ENCODE measurements at places on chromosomes 12 and 14. TPM values are rescaled to one million over a fixed set of nuclear protein-coding genes. Genes with fewer than 3 reads are reported as not detected.

The PTGER2 gene
- total RNA-seq: 10.5 TPM

GRCh38 chr12:67202011-67202677 lies 67.0 kb upstream of the CAND1 start:
- no peak overlapping the region for H3K4me3 ChIP-seq
- no peak overlapping the region for H3K27ac ChIP-seq
- no peak for DNase-seq

GRCh38 chr12:19428246-19428645 lies 11.0 kb upstream of the AEBP2 start:
- H3K27ac ChIP-seq: no peak overlapping the region
- H3K4me1 ChIP-seq: no peaks in the 10 kb centered on the region
- H3K27me3 ChIP-seq: no peaks in the 10 kb centered on the region
- DNase-seq: no peak
- H3K36me3 ChIP-seq: no peaks in the 10 kb centered on the region

GRCh38 chr12:76260390-76260748 lies 87.8 kb downstream of the BBS10 start:
- peak overlapping the region; percentile 59 for H3K27ac ChIP-seq
- DNase-seq: no peak
- H3K27me3 ChIP-seq: no peaks in the 10 kb centered on the region
- no peaks in the 10 kb centered on the region for H3K36me3 ChIP-seq

DNA sequence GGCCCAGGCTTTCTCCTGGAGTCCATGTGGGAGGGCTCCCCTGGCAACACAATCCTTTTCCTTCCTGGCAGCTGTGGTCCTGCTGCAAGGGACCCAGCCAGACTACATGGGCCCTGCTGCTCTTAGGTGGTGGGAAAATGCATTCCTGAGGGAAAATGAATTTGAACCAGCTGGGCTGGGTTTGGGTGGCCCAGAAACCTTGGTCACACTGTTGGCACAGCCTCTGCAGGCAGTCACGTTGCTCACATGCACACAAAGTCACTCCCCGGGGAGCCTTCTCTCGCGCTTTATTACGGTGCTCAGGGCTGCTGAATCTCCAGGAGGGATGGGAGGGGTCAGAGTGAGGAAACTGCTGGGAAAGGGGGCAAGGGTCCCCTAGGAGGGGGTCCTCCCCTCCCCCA lies 17.2 kb downstream of the PLEKHG3 start:
- DNase-seq: no peak
- H3K4me1 ChIP-seq: peaks cover 62% of the 10 kb centered on the region
- H3K27me3 ChIP-seq: no peaks in the 10 kb centered on the region
- peak overlapping the region; percentile 48 for H3K27ac ChIP-seq
- no peak overlapping the region for H3K4me3 ChIP-seq

DNA sequence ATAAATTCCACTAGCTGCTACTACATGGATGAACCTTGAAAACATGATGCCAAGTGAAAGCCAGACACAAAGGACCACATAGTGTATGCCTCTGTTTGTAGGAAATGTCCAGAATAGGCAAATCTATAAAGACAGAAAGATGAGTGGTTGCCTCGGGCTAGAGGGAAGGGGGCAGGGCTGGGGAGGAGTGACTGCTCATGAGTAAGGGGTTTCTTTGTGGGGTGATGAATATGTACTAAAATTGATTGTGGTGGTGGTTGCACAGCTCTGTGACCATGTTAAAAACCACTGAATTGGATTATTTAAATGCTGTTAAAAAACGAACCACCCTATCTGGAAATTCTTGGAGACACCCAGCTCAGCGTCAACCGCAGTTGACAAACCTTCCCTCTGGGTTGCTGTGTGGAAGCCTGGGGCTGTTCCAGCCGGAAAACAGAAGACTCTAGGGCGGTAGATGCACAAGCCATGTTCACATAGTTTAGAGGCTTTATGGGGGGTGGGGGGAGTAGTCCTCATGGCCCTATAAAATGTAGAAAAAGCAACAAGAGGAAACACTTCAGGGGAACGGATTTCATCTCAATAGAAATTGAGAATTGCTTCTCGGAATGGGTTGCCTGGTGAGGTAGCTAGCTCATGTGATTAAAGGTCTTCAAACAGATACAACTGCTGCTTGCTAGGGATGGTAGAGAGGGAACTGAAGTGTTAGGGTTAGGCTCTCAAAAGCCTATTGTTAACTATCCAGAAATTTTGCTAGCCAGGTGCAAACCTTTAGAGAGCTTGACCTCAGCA lies 29.4 kb downstream of the RIN3 start:
- no peaks in the 10 kb centered on the region for H3K27me3 ChIP-seq
- no peak overlapping the region for H3K27ac ChIP-seq
- H3K4me1 ChIP-seq: peaks cover 26% of the 10 kb centered on the region
- no peak overlapping the region for H3K4me3 ChIP-seq

DNA sequence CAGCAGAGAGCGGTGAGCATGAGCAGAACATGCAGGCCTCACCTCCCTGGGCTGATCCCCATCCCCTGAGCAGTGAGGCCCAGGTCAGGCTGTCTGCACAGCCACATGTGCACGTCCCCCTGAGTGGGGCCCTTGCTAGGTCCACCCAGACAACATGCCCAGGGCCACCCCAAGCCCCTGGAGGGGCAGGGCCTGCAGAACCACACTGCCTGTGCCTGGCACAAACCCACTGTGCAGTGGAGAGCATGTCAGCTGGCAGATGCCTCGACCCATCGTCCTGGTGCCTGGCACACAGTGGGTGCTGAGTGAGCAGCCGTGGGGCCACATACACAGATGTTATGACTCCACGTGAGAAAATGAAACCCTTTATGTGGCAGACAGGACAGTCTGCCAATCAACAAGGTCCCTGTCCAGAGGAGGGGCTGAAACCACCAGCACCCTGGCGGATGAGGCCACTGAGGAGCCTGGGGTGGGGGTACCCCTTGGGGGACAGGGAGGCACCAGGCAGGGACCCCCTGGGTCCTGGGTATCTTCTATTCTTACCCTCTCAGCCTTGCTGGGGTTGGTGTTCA lies 8.3 kb downstream of the ANHX start:
- no peaks in the 10 kb centered on the region for H3K27me3 ChIP-seq
- H3K27ac ChIP-seq: no peak overlapping the region
- H3K4me1 ChIP-seq: no peaks in the 10 kb centered on the region
- DNase-seq: no peak
- no peaks in the 10 kb centered on the region for H3K36me3 ChIP-seq

GRCh38 chr12:111438481-111438880 lies 32.8 kb downstream of the SH2B3 start:
- no peak overlapping the region for H3K4me3 ChIP-seq
- peaks cover 83% of the 10 kb centered on the region for H3K4me1 ChIP-seq
- H3K27ac ChIP-seq: peak overlapping the region; percentile 87

DNA sequence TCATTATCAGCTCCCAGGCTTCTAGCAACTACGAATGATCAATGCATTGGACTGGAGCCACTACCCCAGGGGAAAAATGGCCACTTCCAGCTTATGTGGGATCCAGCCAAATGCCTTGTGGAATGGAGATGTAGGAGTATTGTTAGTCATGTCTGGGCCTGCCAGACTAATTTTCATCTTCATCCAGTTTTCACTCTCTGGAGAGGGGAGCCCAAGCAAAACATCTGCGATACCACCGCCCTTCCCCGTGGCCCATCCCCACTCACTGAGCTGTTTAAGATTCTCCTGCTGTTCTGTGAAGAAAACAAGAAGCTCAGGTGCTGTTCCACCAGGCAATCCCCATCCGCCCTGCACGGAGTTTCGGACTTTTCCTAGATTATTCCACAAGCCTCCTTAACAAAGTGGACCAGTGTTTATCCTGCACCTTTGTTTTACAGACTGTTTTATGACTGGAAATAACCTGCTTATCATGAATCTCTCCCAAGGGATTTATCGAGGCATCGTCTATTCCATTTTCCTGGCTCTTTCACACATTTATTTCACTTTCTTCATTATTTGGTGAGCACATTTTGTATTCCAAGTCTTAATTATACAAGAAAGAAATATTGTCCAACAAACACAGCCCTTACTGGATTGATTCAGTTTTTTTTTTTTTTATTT lies 35.5 kb upstream of the MAX start:
- H3K4me1 ChIP-seq: no peaks in the 10 kb centered on the region
- no peaks in the 10 kb centered on the region for H3K27me3 ChIP-seq
- DNase-seq: no peak
- no peak overlapping the region for H3K27ac ChIP-seq
